CD8-positive, alpha-beta memory T cell (primary cell): ENCODE measurements at places on chromosomes 1 and 21. TPM values are rescaled to one million over a fixed set of nuclear protein-coding genes. Genes with fewer than 3 reads are reported as not detected.

The OLIG2 gene
- not detected for polyA plus RNA-seq

The CD5L gene
- polyA plus RNA-seq = not detected

The MYOM3 gene
- not detected for polyA plus RNA-seq

The SH2D1B gene
- polyA plus RNA-seq = 0.10 TPM

The TDRD10 gene
- not detected for polyA plus RNA-seq

The BRDT gene
- not detected for polyA plus RNA-seq

The MAP3K21 gene
- 0.54 TPM for polyA plus RNA-seq

The NHLH1 gene
- not detected for polyA plus RNA-seq

The HSD3B1 gene
- polyA plus RNA-seq = not detected

The NIPAL3 gene
- 55.5 TPM for polyA plus RNA-seq

DNA sequence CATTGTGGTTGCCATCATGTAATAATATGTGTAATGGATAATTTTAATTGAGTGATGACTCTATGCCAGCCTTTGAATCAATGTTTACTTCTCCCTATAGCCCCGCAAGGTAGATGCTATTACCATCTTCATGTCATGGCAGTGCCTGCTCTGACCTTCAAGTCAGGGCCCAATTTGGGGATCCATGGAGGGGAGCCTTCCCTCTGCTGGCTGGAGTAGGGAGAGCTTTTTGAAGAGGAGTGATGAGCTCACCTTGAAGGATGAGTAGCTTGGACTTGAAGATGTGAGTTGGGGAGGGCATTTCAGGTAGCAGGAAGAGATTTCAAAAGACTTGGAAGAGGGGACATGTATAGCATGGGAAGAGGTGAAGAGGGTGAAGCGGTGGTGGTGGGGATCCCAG, 189.2 kb downstream of the FOXD2 start:
- H3K4me3 ChIP-seq = no peak overlapping the region
- no peaks in the 10 kb centered on the region for H3K27me3 ChIP-seq
- no peak overlapping the region for H3K27ac ChIP-seq
- no peaks in the 10 kb centered on the region for H3K36me3 ChIP-seq

DNA sequence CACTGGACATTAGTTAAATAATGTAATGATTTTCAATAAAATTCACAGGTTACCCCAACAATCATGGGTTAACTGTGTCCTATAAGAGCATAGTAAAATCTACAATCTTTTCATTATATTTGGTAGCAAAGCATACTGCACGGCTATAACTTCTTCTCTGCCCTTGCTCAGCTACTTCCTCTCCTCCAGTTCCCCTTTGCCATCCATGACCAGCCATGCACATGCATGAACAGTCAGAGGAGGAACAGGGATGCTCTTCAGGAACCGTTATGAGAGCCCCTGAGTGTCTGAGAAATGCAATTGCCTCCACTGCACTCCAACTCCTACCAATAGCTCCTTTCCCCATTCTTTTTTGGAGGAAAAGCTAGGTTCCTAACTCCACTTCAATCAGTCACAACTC, 646.7 kb downstream of the LTN1 start:
- H3K4me3 ChIP-seq = no peak overlapping the region
- H3K27ac ChIP-seq = no peak overlapping the region
- no peaks in the 10 kb centered on the region for H3K27me3 ChIP-seq
- H3K36me3 ChIP-seq = no peaks in the 10 kb centered on the region
- H3K4me1 ChIP-seq = no peaks in the 10 kb centered on the region

GRCh38 chr1:183632964-183633363, 2.6 kb downstream of the ARPC5 start:
- peak; percentile 15 for DNase-seq
- H3K27ac ChIP-seq = peak overlapping the region; percentile 29
- H3K4me3 ChIP-seq = peak overlapping the region; percentile 84
- no peaks in the 10 kb centered on the region for H3K27me3 ChIP-seq
- H3K4me1 ChIP-seq = peaks cover 45% of the 10 kb centered on the region

GRCh38 chr1:210384625-210385024, 55.9 kb downstream of the HHAT start:
- H3K27me3 ChIP-seq = no peaks in the 10 kb centered on the region
- H3K4me3 ChIP-seq = no peak overlapping the region
- no peaks in the 10 kb centered on the region for H3K4me1 ChIP-seq
- no peak overlapping the region for H3K27ac ChIP-seq
- H3K36me3 ChIP-seq = no peaks in the 10 kb centered on the region

DNA sequence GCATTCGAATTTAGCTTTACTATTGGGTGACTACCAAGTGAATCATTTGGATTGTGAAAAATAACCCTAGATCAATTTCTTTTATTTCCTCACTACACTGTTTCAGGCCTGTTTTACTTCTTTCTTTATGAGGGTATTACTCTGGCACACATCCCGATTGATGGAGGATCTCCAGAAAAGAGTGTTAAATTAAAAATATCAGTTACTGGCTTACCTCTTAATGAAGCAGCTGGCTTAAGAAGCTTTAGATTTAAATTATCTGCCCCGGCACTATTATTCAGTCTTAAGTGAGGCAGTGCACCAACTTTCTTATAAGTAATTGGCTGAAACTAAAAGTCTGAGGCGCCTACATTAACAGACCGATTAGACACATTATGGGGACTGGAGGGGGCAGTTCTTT, 1097.4 kb downstream of the TTLL7 start:
- H3K36me3 ChIP-seq = no peaks in the 10 kb centered on the region
- no peak for DNase-seq
- H3K27me3 ChIP-seq = no peaks in the 10 kb centered on the region

DNA sequence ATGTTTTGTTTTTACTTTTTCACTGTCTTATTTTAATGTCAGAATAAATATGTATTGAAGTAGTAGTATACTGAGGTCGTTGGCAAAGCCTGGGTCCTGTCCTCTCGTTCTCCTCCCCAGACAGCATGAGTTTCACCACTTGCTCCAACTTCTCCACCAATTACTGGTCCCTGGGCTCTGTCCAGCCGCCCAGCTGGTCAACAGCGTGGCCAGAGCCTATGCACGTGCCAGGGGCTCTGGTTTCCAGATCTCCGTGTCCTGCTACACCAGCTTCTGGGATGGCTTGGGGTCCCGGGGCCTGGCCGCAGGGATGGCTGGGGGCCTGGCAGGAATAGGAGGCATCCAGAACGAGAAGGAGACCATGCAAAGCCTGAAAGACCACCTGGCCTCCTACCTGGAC, 19.3 kb downstream of the PTPN14 start:
- H3K4me1 ChIP-seq = no peaks in the 10 kb centered on the region
- no peak overlapping the region for H3K27ac ChIP-seq
- DNase-seq = no peak
- no peaks in the 10 kb centered on the region for H3K27me3 ChIP-seq

GRCh38 chr1:242477944-242478343, 46.6 kb downstream of the PLD5 start:
- H3K27me3 ChIP-seq = no peaks in the 10 kb centered on the region
- H3K27ac ChIP-seq = no peak overlapping the region

DNA sequence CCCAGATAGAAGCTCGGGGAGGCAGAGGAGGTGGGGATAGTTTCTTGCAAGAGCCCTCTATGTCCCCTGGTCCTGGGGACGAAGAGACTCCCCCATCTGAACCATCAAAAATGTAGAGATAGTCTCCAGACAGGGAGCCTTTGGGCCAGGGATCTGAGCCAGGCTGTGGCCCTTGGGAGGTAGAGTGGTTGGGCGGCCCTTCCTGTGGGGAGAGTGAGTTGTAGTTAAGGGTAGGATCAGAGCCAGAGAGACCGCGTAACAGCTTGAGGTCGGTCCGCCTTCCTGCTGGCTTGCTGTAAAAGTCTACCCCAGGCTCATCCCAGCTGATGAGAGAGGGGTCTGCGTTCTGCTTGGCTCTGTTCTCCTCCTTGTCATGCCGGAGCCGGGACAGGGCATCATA, 25.3 kb downstream of the PIK3C2B start:
- peaks cover 12% of the 10 kb centered on the region for H3K4me1 ChIP-seq
- no peak overlapping the region for H3K27ac ChIP-seq
- H3K27me3 ChIP-seq = no peaks in the 10 kb centered on the region
- DNase-seq = no peak
- peaks cover 7% of the 10 kb centered on the region for H3K36me3 ChIP-seq

DNA sequence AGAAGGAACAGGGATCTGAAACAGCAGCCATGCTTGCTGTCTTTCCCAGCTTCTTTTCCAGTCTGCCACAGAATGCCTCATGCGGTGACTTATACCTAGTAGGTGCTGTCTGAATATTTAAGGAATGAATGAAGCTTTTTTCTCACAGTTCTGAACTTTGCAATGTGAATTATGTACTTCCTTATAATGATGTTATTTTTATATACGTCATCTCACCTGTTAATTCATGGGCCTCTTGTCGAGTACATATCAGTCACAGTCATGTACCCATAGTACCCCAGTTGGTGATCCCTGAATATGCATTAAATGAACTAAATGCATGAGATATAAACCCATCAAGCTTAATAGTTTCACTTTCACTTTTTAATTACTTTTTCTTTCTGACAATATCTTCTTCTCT, 132.7 kb downstream of the NTNG1 start:
- H3K27me3 ChIP-seq = no peaks in the 10 kb centered on the region
- H3K27ac ChIP-seq = no peak overlapping the region
- no peaks in the 10 kb centered on the region for H3K4me1 ChIP-seq

- H3K4me3 ChIP-seq = no peak overlapping the region
- no peaks in the 10 kb centered on the region for H3K27me3 ChIP-seq
- H3K36me3 ChIP-seq = no peaks in the 10 kb centered on the region
Observed at GRCh38 chr1:231927431-231927830, 300.8 kb downstream of the DISC1 start.

- DNase-seq = no peak
- H3K27ac ChIP-seq = no peak overlapping the region
- H3K4me1 ChIP-seq = no peaks in the 10 kb centered on the region
Observed at GRCh38 chr1:33908324-33908956, 44.6 kb downstream of the HMGB4 start.

DNA sequence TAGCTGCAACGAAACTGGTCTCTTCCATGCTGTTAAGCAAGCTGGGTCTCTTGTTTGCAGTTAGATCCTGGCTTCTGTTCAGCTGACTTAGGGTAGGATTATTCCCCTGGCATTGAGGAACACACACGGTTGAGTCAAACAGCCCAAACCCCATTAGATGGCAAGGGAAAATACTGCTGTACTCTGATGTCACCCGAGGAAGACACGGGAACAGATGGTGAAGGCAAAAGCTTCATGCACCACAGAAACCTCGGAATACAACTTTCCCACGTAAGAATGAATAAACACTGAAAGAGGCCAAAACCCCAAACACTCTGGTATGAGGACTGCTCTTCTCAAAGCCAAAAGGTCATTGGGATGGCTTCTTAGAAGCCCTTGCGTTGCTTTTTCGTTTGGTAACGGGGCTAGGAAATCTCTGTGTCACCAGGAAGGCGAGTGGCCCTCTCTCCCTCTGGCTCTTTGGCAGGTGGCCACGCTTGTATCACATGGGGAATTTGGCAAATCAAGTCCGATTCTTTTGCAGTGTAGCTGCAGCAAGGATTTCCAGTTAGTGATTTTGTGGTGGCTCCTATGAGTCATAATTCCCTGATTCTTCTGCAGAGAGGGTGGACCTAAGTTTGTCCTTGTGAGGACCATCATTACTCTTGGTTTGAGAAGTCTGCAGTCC, 16.7 kb upstream of the LYST start:
- H3K27ac ChIP-seq = peak overlapping the region; percentile 12
- no peak for DNase-seq
- no peaks in the 10 kb centered on the region for H3K36me3 ChIP-seq

DNA sequence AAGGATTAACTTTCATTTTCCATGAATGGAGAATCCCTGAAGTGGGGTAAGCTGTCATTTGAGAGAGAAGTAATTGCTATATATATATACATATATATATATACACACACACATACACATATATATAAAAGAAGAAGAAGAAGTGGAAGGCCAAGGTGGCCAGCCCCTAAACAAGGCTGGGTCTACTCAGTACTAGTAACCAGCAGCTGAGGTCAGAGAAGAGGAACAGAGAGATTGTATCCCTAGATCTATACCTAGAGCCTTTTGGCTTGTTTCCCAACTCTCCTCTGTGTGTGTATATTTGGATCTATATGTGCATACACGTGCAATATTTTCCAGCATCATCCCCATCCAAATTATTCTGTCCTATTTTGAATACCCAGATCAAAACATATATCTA, 5.2 kb downstream of the TNFSF4 start:
- no peak overlapping the region for H3K4me3 ChIP-seq
- H3K4me1 ChIP-seq = peaks cover 35% of the 10 kb centered on the region
- H3K27ac ChIP-seq = no peak overlapping the region
- no peaks in the 10 kb centered on the region for H3K36me3 ChIP-seq
- no peaks in the 10 kb centered on the region for H3K27me3 ChIP-seq

GRCh38 chr1:155978973-155979429, 654 bp upstream of the ARHGEF2 start:
- H3K36me3 ChIP-seq = no peaks in the 10 kb centered on the region
- DNase-seq = no peak
- peaks cover 70% of the 10 kb centered on the region for H3K4me1 ChIP-seq
- peak overlapping the region; percentile 94 for H3K27ac ChIP-seq
- H3K4me3 ChIP-seq = peak overlapping the region; percentile 91

DNA sequence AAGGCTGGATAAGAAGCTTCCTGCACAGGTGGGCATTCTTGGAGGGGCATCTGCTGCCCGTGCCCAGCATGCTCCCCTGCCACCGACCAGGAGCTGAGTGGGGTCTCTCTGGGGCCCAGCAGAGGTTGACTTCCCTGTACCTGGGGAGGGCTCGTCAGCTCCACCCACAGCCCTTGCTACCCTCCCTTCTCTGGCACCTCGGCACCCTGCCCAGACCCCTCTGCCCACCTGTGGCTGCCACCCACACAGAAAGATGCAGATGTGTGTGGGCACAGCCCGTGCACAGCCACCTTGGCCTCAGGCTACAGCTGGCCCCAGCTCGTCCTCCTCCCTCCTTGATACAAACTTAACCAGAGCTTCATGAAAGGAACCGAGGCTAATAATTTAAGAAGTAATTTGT, 241.2 kb upstream of the VAMP3 start:
- no peaks in the 10 kb centered on the region for H3K36me3 ChIP-seq
- no peak overlapping the region for H3K27ac ChIP-seq
- no peaks in the 10 kb centered on the region for H3K27me3 ChIP-seq
- H3K4me1 ChIP-seq = no peaks in the 10 kb centered on the region
- no peak for DNase-seq

- H3K27ac ChIP-seq = no peak overlapping the region
- H3K36me3 ChIP-seq = no peaks in the 10 kb centered on the region
- no peaks in the 10 kb centered on the region for H3K4me1 ChIP-seq
- no peak overlapping the region for H3K4me3 ChIP-seq
- no peak for DNase-seq
Observed at GRCh38 chr1:60923389-60924087, 158.8 kb upstream of the NFIA start.

GRCh38 chr1:171220081-171220420, 28.2 kb upstream of the FMO1 start:
- DNase-seq = no peak
- no peak overlapping the region for H3K27ac ChIP-seq
- no peaks in the 10 kb centered on the region for H3K36me3 ChIP-seq
- no peaks in the 10 kb centered on the region for H3K27me3 ChIP-seq

- H3K27ac ChIP-seq = no peak overlapping the region
- H3K4me1 ChIP-seq = no peaks in the 10 kb centered on the region
- H3K4me3 ChIP-seq = no peak overlapping the region
- peaks cover 7% of the 10 kb centered on the region for H3K27me3 ChIP-seq
- no peaks in the 10 kb centered on the region for H3K36me3 ChIP-seq
Observed at GRCh38 chr1:19038096-19038495, 81.6 kb upstream of the IFFO2 start.
